ENCODE measurements at places on chromosomes 5 and 9.

GRCh38 chr5:64653766-64654560 is 36.3 kb upstream of the SHISAL2B start:
- no peak for DNase-seq

DNA sequence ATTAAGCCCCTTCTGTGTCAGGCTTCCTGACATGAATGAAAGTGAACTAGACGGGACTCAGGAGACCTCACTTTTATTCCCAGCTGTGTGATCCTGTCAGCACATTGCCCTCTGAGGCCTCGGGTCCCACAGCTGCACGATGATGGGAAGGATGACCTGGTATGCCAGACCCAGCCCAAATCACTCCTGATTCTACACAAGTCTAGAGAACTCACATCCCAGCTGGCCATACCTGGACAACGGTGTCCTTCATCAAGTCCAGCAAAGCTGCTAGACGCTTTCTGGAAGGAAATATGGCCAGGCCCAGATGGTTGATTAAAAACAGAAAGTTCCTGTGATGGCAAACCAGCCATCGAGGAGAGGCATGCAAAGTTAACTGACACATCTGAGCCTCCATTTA is 118.0 kb upstream of the FSTL4 start:
- no peak for DNase-seq

DNA sequence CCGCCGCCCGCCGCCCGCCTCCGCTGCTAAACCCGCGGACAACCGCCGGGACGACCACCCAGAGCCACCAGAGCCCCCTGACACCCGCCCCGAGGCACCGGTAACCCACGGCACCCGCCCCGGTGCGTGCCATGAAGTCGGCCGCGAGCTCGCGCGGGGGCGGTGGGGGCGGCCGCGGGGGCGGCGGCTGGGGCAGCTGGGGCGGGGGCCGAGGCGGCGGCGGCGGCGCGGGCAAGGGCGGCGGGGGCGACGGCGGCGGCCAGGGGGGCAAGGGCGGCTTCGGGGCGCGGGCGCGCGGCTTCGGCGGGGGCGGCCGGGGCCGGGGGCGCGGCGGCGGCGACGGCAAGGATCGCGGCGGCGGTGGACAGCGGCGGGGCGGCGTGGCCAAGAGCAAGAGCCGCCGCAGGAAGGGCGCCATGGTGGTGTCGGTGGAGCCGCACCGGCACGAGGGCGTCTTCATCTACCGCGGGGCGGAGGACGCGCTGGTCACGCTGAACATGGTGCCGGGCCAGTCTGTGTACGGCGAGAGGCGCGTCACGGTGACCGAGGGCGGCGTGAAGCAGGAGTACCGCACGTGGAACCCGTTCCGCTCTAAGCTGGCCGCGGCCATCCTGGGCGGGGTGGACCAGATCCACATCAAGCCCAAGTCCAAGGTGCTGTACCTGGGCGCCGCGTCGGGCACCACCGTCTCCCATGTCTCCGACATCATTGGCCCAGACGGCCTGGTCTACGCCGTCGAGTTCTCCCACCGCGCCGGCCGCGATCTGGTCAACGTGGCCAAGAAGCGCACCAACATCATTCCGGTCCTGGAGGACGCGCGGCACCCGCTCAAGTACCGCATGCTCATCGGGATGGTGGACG is 499 bp downstream of the FBLL1 start:
- no peak for DNase-seq

GRCh38 chr5:8827696-8828095 is 718.2 kb downstream of the SEMA5A start:
- DNase-seq = no peak

GRCh38 chr5:93275376-93275775 is 305.6 kb downstream of the NR2F1-AS1 start:
- DNase-seq = no peak

DNA sequence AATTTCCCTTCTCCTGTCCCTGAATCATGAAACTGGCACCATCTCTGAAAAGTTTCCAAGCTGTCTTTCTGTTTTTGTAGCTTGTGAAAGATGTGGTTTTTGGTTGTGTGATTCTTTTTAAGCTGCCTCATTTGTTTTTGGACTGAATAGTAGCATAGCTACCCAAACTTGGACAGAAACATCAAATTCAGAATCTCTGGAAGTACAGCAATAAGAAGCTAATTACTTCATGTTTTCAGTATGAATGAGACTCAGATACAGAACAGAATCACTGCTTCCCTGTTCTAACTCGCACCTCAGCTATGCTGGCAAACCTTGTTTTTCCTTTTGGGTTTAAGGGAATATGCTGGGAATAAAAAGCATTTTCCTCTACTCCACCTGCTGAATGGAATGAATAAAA is 101.0 kb downstream of the FGF1 start:
- no peak for DNase-seq

DNA sequence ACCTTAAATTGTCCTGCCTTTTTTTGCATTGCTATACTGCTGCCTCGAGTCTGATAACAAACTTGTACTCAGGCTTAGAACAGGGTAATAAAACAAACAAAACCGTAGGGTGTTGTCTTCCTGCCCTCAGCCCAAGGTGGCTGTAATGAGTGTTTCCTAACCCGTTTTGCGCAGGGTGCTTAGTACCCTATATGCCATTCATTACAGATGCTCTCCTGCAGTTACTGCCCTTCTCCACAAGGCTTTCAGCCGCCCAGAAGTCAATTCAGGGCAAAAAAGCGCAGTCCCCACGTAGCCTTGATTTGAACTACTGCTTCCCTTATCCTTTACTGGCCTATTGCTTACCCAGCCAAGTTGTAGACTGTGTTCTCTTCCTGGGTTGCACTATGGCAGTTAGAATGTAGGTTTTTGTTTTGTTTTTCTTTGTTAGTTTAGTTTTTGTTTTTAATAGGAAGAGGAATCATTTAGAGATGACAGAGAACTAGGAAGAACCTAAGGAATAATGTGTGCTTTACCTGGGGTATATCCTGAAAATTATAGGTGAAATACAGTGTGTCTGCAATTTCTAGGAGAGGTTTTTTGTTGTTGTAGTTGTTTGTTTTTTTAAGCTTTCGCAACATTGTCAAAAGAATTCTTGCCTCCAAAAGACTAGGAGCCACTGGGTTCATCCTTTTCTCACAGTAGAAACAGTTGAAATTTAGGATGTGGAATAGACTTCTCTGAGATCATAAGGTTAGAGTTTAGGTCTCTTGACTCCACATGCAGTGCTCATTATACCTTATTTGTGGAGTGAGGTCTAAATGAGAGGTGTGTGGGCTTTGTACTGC is 1.3 kb downstream of the HMGXB3 start:
- DNase-seq = peak; percentile 2

DNA sequence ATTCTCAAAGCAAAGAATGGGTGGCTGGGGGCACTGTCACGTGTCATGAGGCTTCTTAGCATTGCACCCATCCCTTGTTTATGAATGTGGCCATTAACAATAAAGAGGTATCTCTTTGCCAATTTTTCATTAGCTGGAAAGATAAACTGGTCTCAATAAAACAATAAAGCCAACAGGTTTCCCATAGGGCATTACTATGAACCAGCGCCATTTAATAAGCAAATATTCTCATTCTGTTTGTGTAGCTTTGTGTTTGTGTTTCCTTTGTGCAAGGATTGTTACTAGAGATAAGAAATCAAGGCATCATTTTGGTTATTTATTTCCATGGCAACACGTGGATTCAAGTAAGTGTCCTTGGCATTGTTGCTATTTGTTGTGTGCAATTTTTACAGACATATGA is 37.6 kb upstream of the CAST start:
- DNase-seq = no peak

DNA sequence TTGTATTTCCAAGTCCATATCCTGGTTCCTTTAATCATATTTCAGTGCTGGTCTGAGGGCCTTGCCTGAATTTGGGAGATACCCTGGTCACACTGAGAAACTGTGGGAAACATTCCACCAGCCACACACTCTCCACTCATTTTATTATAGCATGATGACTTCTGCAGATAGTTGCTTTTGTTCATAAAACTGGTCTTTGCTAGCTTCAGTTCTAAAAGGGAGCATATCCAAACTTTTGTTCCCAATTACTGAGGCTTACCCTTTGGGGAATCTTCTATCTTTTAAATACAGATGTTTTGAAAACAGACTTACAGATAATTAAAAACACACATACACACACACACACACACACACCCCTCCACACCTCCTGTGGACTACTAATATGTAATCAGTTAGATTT is 21.0 kb downstream of the DMGDH start:
- no peak for DNase-seq

- no peak for DNase-seq
Observed at GRCh38 chr5:132313961-132314432, 19.8 kb downstream of the SLC22A4 start.

DNA sequence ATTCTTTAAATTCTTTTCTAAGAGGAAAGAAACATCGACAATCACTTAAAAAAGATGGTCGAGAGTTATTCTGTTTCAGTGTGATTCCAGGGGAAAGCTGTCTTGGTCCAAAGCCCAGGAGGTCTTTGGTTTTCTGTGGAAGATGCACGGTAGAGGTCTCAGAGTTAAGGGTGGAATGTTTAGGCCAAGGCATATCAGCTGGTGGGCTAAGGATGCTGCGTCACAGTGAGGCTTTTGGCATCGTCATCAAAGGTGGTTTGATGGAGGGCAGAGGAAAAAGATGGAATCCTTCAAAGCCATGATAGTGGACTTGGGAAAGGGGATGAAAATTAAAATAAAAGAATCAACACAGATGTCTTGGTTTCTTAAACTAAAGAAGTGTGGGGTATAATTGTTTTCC is 137.3 kb upstream of the ANKH start:
- DNase-seq = no peak

- DNase-seq = no peak
Observed at GRCh38 chr5:84168841-84169240, 215.8 kb downstream of the EDIL3 start.

- DNase-seq = no peak
Observed at GRCh38 chr5:92308679-92309078, 925.6 kb upstream of the ARRDC3 start.

DNA sequence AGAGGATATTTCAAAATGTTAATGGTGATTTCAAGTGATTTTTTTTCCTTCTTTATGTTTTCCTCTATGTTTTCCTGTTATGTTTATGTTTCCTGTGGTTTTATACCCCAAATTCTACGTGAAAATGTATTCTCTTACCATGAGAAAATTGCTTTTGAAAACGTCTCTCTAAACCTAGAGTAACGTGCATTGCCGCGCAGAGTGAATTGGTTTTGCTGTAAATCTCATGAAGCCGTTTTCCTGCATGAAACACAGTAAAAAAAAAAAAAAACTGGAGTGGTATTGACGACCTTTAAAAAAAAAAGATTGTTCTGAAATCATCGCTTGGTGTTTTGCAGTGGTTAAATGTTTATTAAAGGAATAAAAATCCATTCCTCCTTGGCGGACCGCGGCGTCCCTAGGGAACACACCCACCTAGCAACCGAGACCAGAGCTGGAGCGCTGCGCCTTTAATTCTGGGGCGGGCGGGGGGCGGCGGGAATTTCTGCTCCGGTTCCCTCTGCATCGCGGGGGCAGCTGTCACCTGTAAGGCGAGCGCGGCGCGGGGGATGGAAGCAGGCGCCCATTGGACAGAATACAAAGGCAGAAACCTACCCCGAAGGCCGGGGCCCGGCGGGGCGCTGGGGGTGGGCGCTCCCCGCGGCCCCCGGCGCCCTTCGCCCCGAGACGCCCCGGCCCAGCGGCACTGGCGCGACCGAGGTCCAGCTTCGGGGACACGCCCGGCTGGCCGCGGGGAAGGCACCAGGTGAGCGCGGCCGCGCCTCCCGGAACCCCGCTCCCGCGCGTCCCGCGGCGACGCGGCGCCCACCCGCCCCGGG is at the start of gene SOWAHA:
TSS of gene SOWAHA (plus strand) at position 522 of the 818 bp plus-strand sequence. CDS start 320 bp downstream, outside the sequence.
- peak; percentile 52 for DNase-seq

DNA sequence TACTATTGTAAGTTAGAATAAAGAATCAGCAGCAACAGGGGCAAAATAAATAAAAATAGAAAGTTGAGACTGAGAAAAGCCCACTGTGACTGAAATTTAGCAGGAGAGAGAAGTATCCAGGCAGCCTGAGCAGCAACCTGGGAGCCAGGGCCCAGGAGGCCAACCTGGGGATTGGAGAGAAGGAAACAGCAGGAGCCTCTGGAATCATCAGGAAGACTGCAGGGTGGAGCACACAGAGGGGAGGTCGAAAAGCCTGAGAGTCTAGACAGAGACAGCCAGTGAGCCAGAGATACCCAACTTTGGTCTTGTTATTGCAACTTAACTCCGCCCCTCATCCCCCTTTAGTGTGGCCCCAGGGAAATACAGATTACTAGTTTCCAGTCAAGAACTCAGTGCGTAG is 98.6 kb downstream of the SLC1A3 start:
- no peak for DNase-seq

GRCh38 chr5:35212122-35212982 is 17.9 kb downstream of the PRLR start:
- no peak for DNase-seq

GRCh38 chr5:33315189-33315588 is 125.6 kb upstream of the TARS1 start:
- DNase-seq = no peak

DNA sequence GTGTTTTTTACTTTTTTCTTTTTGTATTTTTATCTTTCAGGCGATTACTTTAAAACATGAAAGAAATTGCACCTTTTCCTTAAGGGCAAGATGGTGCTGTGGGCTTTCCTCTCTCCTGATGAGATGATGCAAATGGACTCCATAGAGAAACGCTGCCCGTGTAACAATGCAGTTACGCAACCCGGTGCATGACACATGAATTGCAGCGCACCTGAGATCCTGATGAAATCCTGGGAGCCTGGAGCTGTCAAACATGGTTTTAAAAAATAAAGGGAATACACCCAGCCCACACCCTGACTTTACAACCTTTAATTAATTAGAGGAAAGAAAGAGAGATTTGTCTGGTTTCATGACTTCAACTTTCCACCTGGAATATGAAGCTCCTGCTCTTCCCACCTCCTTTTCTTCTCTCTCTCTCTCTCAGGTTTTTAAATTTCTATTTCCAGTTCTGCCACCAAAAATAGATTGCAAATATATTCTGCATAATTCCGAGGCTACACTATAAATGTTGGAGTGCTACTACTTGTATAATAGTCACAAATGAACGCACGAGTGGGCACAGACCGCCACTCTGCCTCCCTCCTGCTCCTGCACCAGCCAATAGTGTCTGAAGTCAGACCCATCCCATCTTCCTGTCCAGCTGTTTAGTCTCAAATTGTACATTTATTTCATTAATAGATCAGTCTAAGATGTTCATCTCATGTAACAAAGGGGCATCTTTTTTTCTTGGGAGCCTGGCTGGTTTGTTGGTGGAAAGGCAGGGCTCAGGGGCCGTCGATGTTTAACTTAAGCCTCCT is 179.1 kb downstream of the AUH start:
- DNase-seq = no peak

- DNase-seq = no peak
Observed at GRCh38 chr9:124281931-124282371, 24.2 kb downstream of the NEK6 start.

DNA sequence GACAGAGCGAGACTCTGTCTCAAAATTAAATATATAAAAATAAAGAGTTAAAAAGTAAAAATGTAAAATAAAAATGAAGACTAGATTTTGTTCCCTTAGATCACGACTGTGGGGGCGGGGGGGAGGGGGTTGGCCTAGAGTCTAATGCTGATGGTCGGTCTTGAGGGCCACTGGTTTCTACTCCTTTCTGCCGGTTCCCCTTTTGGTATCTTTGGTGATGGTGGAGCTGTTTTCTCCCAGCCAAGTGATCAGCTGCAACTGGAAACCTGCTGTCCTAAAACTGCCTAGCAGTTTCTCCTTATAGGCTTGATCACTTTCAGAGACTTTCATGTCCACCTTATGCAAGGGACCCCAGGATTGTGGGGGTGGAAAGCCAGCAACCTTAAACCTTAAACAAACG is 1.1 kb downstream of the SRD5A1 start:
- no peak for DNase-seq

GRCh38 chr9:96725576-96725975 is 52.3 kb downstream of the ZNF510 start:
- no peak for DNase-seq

All from NCI-H1092 treated with DMSO at 0.1 percent for 48 hours (cell line).